Stimulated activated CD8-positive, alpha-beta memory T cell treated with anti-CD3 and anti-CD28 coated beads, Interleukin-2, amount 100 ng/mL, for 48 hours (primary cell): ENCODE measurements at places on chromosomes 3 and 15.

- no peak for DNase-seq
Measured at GRCh38 chr3:183819831-183820230, 5.5 kb downstream of the MAP6D1 start.

- DNase-seq, result no peak
Measured at GRCh38 chr3:186787642-186788481, 4.5 kb downstream of the EIF4A2 start.

DNA sequence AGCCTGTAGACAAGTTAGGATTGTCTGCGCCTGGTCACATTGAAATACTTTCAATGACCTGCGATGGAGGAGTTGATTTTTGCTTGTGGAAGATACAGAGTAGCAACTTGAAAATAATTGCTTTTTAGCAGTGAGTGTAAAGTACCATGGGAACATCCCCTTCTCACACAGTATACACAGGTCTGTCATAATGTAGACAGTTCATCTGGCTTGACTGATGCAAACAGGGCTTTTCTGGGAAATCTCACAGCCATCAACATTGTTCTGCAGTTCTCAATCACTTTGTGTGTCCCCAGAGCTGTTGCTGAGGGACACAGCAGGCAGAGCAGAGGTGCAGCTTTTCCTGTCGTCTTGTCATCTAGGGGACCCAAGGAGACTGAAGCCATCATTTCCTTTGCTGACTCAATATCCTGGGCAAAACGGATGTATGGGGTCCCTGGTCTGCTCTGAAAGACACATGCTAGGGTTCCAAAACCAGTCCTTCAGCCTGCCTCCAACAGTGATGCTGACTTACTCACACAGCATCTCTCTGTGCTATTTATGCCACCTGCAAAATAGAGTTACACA, 5.3 kb upstream of the REC114 start:
- DNase-seq, result no peak

DNA sequence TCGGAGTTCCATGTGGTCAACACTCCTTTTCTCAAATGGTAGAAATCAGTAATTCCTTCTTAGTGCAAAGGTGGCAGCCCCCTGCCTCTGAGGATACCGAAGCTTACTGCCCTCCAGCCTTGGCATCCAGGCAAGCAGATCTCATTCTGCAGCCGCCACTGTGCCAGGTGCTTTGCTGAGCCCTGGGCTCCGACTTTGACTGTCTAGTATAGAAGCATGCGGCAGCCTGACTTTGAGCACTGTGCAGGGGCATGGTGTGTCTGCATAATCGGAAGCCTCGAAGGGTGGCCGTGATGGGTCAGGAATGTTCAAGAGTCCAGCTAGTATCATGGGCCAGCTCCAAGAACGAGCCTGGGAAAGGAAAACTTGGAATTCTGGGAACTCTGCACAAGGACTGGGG, 39.7 kb downstream of the ABTB1 start:
- no peak for DNase-seq

GRCh38 chr3:62329971-62330370, 43.4 kb downstream of the FEZF2 start:
- DNase-seq, result no peak

DNA sequence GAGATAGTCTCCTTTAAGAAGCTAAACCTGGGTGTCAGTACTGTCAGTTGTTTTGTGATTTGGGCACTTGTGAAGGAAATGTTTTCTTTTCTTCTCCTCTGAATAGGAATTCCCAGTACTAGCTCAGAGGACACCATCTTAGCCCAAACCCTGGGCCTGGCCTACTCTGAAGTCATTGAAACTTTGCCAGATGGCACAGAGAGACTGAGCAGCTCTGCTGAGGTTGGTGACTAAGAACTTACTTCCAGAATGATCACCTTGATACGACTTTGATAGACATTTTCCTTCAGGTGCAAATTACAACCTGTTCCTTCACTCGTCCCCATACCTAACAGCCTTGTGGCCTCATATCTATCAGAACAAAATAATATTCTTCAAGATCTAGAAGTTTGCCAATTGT, 100.2 kb downstream of the LARS2 start:
- no peak for DNase-seq

- no peak for DNase-seq
Measured at GRCh38 chr3:173306110-173306509, 91.4 kb upstream of the NLGN1 start.

GRCh38 chr3:114904633-114905032, 242.5 kb downstream of the ZBTB20 start:
- no peak for DNase-seq

GRCh38 chr3:127999509-128000106, 52.6 kb upstream of the SEC61A1 start:
- no peak for DNase-seq

DNA sequence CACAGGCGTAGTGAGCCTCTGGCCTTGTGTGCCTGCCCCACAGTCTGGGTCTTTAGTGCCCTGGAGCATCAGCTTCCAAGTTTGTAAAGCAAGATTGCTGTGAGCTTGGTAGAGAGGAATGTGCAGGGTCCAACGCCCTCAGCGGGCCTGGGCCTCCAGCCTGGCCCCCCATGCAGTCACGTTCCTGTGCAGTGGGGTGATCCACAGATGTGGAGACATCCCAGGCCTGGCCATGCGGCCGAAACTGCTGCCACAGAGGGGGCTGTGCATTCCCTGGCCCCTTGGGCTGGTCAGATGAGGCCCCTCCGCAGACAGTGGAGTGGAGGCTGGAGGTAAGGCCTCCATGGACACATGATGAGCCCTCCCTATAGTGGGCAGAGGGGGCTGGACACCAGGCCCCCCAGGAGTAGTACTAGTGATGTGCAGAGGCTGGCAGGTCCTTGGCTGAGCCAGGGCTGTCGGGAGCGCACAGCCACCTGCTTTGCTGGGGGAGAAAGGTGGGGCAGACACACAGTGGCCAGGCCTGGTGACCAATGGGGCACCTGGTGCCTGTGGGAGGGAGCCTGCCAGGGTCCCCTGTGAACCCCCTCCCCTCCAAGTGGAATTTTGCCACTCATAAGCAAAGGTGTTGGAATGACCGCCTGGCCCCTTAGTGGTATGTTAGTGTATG, 71.5 kb downstream of the EFCAB12 start:
- no peak for DNase-seq

- DNase-seq, result peak; percentile 40
Measured at GRCh38 chr3:172522871-172523818, at the start of gene TNFSF10. Gene TNFSF10 (minus strand): TSS chr3:172523430. CDS start chr3:172523384, 46 bp downstream.

DNA sequence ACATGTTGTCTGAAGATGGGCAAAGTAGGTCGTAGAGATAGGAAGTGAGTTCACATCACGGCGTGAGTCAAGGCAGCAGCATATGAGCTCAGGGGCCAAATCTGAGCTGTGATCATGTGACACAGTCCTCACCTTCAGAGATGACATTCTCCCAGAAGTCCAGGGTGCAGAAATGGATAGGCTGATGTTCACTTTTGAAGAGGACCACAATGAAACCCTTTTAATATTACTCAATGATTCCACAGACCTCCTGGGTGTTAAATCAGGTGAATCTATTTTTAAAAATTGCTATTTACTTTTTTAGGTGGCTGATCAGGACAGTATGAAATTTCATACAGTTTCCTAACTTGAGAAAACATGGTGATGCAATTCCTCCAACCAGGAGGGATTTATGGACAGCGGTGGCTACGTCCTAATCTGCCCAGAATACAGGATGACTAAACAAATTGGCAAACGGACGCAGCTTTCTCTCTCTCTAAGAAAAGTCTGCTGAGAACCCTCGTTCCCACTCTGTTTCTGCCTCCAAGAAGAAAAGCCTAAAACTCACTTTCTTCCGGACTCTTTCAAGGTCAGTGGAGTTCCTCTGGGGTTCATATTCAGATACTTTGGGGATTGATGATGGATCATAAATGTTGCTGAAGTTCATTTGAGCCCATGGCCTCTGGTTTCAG, 34.4 kb downstream of the B3GNT5 start:
- no peak for DNase-seq

DNA sequence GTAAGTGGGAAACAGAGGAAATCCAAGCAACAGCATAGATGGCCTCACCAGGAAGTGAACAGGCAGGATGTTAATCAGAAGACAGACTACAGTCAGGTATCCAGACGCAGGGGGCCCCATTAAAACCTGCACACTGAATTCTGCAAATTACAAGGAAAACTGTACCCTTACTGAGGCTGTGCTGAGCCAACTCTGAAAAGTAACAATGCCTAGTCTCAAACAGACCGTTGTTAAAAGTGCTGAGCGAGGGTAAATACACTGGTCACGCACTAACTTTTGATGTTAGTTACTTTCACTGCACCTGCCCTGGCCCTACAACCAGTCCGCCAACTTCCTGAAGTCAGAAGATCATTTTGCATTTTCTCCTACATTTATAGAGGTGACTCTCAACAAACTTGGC, 1.0 kb downstream of the TAMM41 start:
- no peak for DNase-seq

- no peak for DNase-seq
Measured at GRCh38 chr3:141600331-141600730, 113.5 kb downstream of the RASA2 start.

DNA sequence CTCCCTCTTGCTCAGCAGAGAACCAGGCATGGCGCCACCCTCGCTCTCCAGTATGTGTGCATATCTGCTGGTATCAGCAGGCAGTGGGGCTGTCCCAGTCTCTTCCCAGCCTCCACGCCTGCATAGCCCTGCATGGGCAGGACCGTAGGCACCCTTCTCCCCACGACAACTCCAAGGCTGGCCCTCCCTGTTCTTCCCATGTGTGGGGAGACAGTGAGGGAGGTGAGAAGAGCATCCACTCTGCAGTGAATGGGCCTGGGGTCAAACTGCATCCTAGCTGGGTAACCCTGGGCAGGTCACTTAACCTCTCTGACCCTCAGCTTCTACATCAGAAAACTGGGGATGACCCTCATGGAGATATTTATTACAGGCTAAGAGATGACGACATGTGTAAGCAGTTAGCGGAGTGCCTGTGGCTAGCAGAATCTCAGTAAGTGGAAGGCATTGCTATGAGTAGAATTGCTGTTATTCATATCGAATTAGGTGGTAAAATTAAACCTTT, 13.3 kb upstream of the SSUH2 start:
- no peak for DNase-seq

DNA sequence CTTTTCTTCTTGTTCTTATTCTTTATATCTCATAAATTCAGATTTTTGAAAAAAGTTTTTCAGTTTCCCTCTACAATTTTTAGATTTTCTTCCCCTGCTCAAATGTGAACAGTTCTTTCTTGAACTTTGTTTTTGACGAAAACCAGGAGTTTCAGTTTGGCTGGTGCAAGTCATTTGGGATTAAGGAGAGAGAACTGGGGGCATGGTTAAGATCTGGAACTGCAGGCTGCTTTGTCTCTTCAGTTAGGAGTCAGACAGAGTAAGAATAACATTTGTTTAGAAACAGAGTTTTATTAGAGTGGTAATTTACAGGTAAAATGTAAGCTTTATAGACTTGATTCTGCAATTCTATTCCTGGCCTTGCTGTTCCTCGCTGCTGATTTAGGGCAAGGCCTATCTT, 310.5 kb upstream of the C2CD4B start:
- DNase-seq, result no peak

- DNase-seq, result no peak
Measured at GRCh38 chr3:128559486-128560225, 66.7 kb upstream of the GATA2 start.

- DNase-seq, result no peak
Measured at GRCh38 chr3:144148356-144148755, 176.7 kb downstream of the DIPK2A start.

DNA sequence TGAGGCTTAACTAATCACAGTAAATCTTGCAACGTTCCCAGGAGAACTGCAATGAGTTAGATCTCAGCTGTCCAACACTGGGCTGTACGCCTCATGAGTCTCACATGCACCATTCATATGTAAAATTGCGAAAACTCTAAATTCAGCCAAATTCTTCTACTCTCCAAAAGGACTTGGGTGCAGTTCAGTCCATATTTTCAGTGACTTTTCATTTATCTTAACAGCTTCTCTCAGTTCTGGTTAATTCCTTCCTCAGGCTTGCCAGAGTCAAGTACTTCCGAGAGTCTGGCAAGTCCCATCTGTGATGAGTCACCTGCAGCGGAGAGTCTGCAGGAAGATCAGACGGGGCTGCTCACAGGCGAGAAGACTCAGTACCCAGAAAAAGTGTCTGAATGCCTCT, 11.5 kb downstream of the CCDC80 start:
- DNase-seq, result no peak

DNA sequence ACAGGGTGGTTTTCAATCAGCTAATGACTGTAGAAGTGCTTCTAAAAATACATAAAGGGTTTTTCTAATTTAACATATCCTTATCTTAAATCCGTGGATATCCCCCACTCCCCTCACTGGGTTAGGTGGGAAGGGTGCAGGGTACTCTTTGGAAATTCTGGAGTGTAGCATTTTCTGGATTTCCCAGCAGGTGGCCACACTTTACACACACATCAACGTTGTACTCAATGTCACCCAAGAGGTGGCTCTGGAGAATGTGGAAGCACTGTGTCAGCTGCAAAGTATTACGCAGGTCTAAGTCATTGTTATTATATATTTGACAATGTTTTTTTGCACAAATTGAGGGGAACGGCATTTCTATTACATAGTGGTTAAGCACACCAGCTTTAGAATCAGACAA, 168.8 kb downstream of the CHDH start:
- DNase-seq, result no peak

GRCh38 chr15:93239591-93239990, 150.6 kb upstream of the RGMA start:
- DNase-seq, result no peak

DNA sequence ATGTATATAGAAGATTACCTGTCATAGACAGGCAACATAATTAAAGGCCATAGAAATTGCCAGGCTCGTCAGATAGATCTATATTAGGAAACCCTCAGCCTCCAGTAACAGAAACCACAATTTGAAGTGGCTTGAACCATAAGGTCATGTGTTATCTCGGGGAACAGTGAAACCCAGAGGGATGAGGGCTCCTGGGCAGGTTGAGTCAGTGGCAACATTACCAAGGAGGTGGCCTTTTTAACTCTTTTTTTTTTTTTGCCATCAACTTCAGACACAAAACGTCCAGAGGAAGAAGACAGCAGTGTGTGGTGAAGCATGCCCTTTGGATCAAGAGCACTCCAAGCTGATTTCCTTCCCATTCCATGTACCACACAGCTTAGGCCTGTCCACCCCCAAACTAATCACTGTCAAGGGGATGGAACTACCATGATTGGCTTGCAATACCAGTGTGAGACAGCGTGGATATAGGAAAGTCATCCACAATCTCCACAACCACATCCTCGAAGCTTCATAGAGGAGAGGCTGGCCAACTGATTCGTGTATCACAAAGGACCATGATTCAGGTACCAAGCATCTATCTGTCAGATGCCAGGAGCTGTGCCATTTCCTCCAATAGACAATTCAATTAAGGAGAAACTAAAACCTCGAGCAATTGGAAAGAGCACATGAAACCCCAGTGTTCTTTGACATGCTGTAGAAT, 999 bp upstream of the KIF7 start:
- DNase-seq, result no peak
